Activated CD8-positive, alpha-beta memory T cell treated with anti-CD3 and anti-CD28 coated beads, Interleukin-2, amount 10 ng/mL, durations not matched to agents 7 days and 5 days (primary cell): ENCODE measurements at places on chromosomes 7 and 10. TPM values are rescaled to one million over a fixed set of nuclear protein-coding genes. Genes with fewer than 3 reads are reported as not detected.

DNA sequence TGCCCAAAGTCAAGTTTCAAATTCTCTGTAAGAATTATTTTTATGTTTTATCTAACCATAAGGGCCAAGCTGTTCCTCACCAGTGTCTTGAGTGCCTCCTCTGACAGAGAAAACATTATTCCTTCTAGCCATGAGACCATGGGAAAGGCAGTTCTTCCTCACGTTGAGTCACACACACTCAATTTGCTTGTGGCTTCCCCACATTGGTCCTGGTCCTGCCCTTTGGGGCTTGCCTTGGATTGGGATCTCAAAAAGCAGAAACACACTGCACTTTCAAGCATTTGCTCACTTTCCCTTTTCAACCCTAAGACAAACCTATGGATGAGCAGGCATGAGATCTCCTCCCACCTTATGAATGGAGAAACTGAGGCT is 248.3 kb upstream of the IGFBP3 start:
- DNase-seq = no peak

The AZGP1 gene
- not detected for total RNA-seq

DNA sequence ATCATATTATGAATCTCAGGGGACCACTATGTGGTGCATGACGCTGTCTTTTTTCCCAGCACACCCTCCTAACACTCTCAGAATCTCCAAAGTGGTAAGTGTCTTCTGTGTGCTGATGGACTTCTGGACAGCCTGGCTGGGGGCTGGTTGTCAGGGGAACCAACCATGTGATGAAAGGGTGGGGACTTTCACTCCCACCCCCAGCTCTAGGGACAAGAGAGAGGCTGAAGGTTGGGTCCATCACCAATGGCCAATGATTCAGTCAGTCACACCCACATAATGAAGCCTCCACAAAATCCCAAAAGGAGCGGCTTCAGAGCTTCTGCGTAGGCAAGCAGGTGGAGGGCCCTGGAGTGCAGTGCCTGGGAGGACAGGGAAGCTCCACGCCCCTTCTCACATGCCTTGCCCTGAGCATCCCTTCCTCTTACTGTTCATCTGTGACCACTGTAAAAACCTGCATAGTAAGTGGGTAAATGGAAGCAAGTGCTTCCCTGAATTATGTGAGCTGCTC is 44.6 kb downstream of the RASGEF1A start:
- no peak for DNase-seq

DNA sequence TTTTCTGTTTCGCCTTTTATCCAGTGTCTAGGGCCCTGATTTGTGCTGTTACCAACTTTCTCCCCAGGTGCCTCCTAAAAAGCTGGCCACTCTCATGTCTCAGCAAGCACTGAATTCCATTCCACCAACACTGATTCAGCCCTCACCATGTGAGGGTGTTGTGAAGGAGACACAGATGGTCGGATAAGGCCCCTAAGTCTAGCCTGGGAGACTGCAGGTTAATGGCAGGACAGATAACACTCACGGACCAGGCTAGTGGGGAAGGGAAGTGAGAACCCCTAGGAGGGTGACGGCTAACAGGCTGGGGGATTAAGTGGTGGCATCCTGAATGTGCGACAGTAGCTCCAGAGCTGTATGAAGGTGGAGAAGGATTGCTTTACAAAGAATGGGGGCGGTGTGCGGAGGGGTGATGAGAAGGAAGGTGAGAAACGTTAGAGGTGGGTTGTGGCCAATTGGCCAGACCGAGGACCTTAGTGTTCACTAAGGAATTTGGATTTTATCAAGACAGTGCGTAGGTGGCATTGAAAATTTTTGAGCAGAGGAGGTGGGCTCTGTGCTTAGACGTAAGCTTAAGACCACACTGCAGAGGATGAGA is 3.8 kb upstream of the DUSP5 start:
- no peak for DNase-seq

- DNase-seq = no peak
Observed at GRCh38 chr10:89795840-89796239, 94.5 kb downstream of the KIF20B start.

DNA sequence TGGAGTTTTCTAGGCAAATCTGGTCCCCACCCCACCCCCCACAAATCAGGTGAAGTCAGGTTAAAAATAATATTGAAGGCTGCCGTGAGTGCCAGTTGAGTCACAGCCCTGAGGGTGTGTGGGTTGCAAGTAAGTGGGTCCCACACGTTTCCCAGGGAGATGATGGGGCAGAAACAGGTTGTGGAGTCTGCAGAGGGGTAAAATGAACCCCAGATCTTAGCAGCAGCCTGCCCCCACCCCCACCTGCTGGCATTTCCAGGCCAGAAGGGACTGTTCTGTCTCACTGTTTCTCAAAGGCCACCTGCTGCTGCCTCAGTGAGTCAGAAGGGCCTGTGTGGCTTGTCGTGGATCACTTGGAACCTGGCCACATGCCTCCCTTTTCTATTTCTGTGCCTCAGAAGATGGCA is 59.8 kb upstream of the SMNDC1 start:
- no peak for DNase-seq

The TDRD1 gene
- 0.15 TPM for total RNA-seq

GRCh38 chr7:141281311-141281710 is 207.4 kb downstream of the TMEM178B start:
- DNase-seq = no peak

The SPDYE2 gene
- not detected for total RNA-seq

DNA sequence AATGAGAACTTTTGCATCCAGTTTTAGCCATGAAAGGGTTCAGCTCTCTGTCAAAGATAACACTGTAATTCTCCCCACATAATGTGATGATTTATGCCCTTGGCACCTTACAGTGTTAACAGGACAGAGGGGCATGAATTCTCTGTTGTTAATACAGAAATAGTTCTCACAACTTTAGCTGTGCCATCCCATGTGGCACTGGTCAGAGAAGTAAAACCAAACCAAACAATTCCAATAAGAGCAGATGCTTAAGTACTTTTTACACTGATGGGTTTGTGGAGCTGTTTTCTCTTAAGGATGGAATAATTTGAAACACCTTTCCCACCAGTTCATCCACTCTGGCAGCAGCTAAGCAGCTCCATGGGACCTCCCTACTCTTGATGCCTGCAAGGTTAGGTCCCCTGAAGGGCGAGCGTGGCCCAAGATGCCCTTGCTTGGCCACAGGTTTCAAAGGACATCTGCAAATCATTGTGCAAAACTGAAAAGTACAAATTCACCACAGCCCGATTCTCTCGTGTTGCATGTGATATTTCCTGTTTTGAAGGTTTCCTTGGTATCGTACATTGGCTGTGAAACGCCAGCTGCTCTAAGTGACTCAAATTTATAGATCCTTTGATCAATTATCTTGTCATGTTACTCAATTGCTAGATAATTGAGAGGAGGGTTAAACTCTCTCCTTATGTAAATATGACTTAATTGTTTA is 82.5 kb upstream of the CREB5 start:
- no peak for DNase-seq

DNA sequence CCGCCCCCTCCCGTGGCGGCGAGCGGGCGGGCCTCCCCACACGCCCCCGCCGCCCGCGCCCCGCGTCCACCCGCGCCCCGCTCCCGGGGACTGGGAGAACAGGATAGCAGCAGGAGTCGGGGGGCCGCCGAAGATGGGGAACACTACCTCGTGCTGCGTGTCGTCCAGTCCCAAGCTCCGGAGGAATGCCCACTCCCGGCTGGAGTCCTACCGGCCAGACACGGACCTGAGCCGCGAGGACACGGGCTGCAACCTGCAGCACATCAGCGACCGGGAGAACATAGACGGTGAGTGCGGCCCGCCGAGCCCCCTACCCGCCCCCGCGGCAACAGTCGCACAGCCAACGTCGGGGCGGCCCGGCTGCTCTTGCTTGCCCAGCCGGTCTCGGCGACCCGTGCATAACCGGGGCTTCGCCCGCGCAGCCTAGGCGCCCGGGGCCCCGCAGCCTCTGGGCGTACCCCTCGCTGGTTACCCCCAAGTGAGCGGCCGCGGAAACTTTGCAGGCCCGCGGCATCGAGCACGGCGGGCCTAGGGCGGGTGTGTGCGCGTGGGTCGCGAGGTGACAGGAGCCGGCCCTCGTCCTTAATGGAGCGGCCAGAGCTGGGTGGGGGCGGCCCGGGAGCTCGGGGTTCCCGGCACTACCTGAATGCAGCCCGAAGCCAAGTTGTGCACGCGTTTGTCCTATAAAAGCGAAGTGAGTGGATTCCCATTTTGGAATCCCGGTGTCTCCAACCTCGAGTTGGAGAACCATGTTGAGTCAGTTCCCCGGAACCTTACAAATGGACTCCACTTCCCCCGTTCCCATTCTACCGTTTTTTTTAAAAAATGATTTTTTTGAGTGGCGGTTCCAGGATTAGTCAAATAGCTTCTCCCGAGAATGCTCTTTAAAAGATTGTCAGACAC is 863 bp downstream of the CCNY start:
- peak; percentile 52 for DNase-seq

GRCh38 chr7:38682606-38683005 is 51.4 kb upstream of the AMPH start:
- DNase-seq = no peak

The SFTPA1 gene
- not detected for total RNA-seq

The SPAG6 gene
- total RNA-seq = 3.7 TPM

The ANK3 gene
- total RNA-seq = 2.9 TPM

GRCh38 chr7:31892099-31892829 is 177.9 kb downstream of the PDE1C start:
- DNase-seq = no peak

GRCh38 chr10:80144067-80144695 is 11.7 kb downstream of the PLAC9 start:
- DNase-seq = peak; percentile 45

- peak; percentile 78 for DNase-seq
Observed at GRCh38 chr10:88582806-88583583, at the start of gene RNLS. RNLS (minus strand) TSS chr10:88583318.

DNA sequence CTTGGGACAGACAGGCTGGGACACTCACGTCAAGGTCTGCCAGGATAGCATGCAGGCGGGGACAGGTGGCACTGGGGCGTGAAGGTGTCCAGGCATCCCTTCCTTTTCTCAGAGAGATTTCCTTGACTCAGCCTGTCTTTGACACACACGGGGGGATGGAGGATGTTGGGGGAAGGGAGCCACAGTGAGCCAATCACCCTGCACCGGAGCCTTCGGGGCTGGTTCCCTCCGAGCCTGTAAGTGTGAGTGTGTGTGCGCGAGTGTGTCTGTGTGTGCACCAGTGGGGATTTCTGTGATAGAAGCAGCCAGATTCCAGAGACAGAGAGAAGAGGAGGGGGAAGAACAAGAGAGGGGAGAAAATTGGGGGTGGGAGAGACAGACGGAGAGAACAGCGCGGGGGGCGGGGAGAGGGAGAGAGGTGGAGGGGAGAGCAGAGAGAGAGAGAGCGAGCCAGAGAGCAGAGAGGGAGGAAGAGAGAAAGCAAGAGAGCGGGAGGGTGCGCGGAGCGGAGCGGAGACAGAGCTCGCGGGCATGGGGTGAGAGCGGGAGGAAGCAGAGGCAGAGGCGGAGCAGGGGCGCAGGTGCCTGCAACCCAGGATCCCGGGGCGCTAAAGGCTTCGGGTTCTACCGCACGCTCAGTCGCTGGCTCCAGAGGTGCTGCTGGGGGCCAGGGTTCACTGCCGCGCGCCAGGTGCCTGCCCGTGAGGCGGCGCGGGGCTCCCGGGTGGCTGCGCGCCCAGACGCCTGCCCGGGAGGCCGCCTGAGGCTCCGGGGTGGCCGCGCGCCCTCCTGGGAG is 466 bp upstream of the GPR26 start:
- DNase-seq = no peak

- no peak for DNase-seq
Observed at GRCh38 chr7:22586101-22586785, 86.3 kb upstream of the STEAP1B start.

DNA sequence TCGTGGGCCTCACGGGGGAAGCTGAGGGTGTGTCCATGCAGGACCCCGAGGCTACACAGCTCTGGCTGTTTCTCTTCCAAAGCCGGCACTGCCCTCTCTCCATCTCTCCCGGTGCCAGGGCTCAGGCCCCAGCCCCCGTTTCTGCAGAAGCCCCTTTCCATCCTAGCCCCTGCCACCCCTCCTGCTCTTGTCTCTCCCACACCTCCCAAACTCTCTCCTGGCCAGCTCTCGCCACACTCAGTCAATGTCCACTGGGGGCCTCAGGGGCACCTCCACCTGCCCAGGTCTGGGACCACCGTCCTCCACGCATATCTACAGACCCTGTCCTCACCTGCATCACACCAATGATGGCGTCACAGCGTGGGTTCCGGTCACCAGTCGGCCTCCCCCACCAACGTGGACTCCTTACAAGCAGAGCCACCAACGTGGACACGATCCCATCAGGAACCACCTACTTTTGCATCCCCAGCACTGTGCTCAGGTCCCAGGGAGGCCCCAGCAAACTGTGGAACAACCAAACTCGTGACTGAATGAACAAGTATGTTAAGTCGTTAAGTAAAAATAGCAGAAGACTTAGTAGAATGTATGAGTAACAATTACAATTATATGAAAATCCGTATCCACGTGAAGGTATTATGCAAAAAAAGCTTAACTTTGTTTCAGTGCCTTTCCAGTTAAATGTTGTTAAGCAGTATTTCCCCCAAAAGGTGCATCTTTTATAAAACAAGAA is 38.4 kb downstream of the DIP2C start:
- DNase-seq = no peak

The TNS3 gene
- 0.23 TPM for total RNA-seq

- no peak for DNase-seq
Observed at GRCh38 chr7:3480197-3480596, 179.1 kb downstream of the SDK1 start.

DNA sequence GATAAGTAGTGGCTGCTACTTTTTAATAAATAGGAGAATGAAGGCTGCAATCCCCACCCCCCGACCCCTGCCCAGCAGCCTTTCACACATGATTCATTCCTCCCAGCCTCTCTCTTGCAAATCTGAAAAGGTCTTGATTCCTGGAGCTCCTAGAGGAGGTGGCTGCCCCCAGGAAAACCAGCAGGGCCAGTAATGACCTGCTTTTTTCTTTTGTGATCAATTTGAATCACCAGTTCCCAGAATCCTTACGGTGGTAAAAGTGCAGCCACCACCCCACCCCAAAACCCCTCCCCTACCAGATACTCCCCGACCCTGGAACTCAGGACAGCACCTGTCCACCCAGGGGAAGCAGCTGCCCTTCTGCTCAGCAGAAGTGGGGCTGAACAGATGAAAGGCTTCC is 108.9 kb downstream of the C10orf105 start:
- DNase-seq = no peak

The CFAP46 gene
- not detected for total RNA-seq

The TRIM50 gene
- total RNA-seq = not detected

The CALHM1 gene
- 1.1 TPM for total RNA-seq

GRCh38 chr10:1097436-1097835 is 41.3 kb downstream of the WDR37 start:
- DNase-seq = no peak

GRCh38 chr10:21524131-21524525 is 1.4 kb downstream of the SKIDA1 start:
- DNase-seq = no peak

- DNase-seq = no peak
Observed at GRCh38 chr7:3955026-3955425, 654.0 kb downstream of the SDK1 start.

The PDK4 gene
- total RNA-seq = not detected

DNA sequence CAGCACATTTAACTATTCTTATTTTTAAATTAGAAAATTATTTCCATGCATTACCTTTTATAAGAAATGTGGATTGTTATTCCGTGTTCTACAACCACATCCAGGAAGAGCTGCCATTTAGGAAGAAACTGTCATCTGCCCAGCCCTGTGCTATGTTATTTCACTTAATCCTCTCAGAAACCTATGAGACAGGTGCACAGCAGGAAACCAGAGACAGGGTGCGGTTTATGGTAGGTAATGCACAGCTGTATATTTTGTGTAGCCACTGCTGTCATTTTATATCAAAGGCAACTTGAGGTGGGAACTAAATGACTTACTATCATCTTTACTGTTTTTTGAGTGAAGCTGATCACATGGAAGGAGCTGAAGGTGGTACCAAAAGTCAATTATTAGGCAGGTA is 232.3 kb downstream of the MAGI2 start:
- no peak for DNase-seq

- no peak for DNase-seq
Observed at GRCh38 chr7:43456200-43456599, 126.7 kb upstream of the STK17A start.
